ENCODE measurements at places on chromosomes 4 and X.

- DNase-seq: no peak
Measured at GRCh38 chrX:99939883-99940232, 470.2 kb downstream of the PCDH19 start.

GRCh38 chrX:9767375-9767774, 1.7 kb upstream of the GPR143 start:
- DNase-seq: no peak

- no peak for DNase-seq
Measured at GRCh38 chr4:147782087-147782781, 50.3 kb downstream of the ARHGAP10 start.

DNA sequence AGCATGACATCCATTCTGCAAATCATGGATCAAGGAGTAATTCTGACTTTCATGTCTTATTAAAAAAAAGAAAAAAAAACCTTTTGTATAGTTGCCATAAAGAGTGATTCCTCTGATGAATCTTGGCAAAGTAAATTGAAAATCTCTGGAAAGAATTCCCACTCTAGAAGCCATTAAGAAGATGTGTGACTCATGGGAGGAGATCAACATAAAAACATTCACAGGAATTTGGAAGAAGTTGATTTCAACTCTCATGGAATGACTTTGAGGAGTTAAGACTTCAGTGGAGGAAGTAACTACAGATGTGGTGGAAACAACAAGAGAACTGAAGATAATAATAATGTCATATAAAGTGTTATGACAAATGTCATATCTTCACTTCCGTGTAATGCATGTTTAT, 204.2 kb downstream of the PABPC4L start:
- DNase-seq: no peak

GRCh38 chr4:81032771-81033684, 2.5 kb downstream of the BMP3 start:
- DNase-seq: no peak

DNA sequence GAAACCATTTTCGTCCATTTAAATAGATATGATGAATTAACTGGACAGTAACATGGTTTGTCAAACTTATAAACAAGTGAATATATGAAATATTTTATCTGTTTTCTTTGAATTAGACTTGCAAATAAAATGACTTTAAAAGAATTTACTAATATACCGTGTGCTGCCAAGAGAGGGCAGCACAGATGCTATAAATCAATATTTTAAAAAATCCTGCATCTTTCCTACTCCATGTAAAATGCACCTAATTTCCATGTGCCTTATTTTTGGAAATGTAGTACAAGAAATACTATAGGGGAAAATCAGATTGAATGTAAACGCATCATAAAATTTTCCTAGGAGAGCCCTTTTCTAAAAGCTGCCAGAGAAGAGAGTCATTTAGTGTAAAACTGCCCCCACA, 62.2 kb downstream of the PRKX start:
- no peak for DNase-seq

DNA sequence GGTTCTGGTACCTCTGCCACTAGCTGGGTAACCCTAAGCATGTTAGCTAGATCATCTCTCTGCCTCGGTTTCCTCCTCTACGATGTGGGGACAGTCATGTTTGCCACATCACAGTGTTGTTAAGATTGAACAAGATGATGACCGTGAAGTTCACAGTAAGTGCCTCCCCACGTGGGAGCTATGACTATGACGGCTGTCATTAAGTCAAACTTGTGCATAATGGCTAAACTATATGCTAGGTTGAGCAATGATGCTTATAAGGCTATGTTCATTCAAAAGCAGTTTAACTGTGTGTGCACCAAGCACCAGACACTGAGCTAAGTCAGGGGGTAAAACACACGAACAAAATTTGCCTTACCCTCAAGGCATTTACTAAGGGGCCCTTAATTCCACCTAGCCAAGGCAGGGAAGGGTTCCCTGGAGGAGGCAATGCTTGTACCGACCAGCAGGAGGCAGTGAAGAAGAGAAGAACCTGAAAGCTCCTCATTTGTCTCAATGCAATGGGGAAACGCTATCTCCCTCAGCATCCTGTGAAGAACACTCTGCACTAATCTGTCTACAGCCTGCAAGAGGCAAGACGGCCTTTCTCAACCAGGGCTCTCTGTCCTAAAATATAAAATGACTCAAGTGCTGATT, 52.9 kb downstream of the MAP7D2 start:
- DNase-seq: no peak

DNA sequence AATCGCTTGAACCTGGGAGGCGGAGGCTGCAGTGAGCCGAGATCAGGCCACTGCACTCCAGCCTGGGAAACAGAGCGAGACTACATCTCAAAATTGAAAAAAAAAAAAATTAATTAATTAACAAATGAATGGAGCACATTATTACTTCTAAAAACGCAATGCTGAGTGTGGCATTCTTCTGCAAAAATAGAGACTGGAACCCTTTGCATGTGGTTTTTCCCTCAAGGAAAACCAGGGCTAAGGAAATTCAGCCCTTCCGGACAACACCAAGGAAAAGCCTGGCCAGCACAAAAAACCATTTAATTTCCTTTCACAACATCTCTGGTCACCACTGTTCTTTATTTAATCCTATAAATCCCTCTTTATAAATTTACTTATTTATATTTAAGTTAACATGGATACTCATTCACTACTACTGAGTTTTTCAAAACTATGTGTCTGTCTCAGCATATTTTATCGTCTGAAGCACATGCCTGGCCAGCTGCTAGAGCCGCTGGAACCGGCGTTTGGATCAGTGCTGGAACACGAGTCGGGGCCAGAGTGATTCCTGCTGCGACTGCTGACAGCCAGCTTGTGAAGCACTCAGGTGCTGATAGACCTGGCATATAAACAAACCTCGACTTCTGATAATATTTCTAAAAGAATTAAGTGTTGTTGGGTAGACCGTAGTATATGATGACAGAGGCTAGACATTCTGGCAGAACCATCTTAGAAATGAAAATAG, 84.5 kb upstream of the WWC2 start:
- DNase-seq: no peak

- no peak for DNase-seq
Measured at GRCh38 chr4:76639288-76639687, 204.3 kb downstream of the SHROOM3 start.

- no peak for DNase-seq
Measured at GRCh38 chrX:78945186-78945912, at the start of gene P2RY10. TSS of gene P2RY10 (plus strand) at chrX:78945391. CDS start at chrX:78960521, 15,130 bp downstream.

DNA sequence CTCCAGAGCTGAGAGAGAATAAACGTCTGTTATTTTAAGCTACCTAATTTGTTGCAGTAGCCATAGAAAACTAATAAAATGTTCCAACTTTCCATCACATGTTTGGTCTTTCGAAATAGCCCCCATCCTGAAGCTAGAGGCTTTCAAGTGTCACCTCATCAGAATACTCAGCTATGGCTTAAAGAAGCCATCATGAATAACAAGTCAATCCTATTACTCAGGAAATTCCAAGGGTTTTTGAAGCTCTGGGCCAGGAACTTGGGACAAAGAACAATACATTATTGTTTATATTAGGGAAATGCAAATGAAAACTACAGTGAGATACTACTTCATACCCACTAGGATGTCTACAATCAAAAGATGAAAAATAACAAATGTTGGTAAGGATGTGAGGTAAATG, 42.2 kb downstream of the TBCK start:
- DNase-seq: no peak

GRCh38 chrX:129945131-129945530, 37.3 kb upstream of the BCORL1 start:
- no peak for DNase-seq

GRCh38 chr4:106700321-106700720, 331.7 kb upstream of the GIMD1 start:
- no peak for DNase-seq

- DNase-seq: no peak
Measured at GRCh38 chrX:10759141-10759799, 138.9 kb upstream of the MID1 start.

DNA sequence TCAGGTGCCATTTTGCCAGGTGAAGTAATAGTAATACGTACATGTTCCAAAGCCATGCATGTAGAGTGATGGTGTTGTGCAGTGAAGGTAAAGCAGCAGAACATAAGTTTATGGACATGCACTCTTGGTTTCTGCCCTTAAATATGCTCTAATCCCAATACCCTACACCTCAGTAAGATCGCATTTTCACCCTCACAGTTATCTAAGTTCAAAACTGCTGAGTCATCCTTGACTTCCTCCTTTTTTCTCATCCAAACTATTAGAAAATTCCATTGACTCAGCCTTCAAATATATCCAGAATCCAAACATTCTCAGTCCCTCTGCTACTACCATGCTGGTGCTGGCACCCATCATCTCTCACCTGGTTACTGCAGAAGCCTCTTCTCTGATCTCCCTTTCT, 652.9 kb upstream of the IGFBP7 start:
- DNase-seq: no peak

All from stimulated activated CD4-positive, alpha-beta T cell treated with anti-CD3 and anti-CD28 coated beads, Interleukin-2, amount 100 ng/mL, for 4 hours (primary cell).